ENCODE measurements at places on chromosomes 16 and 17. TPM values are rescaled to one million over a fixed set of nuclear protein-coding genes. Genes with fewer than 3 reads are reported as not detected.

Gene MT4
- not detected for total RNA-seq

Gene RHBDF1
- 35.7 TPM for total RNA-seq

Gene HOXB13
- not detected for total RNA-seq

Gene KRT40
- total RNA-seq = not detected

All from smooth muscle cell of the coronary artery (primary cell).